Activated naive CD4-positive, alpha-beta T cell (primary cell): ENCODE measurements at places on chromosomes 12 and 14.

GRCh38 chr12:71703206-71703605 lies 17.3 kb downstream of the TMEM19 start:
- DNase-seq, result no peak

DNA sequence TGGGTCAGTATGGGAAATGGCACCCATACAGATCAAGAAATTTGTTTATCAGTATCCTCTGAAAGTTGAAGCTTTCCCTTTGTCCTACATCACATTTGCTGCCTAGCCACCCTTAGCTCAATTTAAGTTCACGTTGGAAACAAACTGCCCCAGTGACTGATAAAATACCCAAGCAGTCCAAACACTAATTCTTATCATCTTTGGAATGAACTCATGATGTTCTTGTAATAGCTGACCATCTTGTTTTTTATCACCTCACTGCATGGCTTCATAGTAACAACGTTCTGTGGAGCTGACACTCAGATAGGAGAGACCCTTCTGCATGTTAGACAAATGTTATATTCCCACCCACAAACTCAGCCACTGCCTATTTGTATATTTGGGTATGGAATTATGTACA lies 93.4 kb downstream of the GPR135 start:
- DNase-seq, result no peak

- no peak for DNase-seq
Observed at GRCh38 chr14:75711105-75711795, 50.2 kb downstream of the TTLL5 start.

DNA sequence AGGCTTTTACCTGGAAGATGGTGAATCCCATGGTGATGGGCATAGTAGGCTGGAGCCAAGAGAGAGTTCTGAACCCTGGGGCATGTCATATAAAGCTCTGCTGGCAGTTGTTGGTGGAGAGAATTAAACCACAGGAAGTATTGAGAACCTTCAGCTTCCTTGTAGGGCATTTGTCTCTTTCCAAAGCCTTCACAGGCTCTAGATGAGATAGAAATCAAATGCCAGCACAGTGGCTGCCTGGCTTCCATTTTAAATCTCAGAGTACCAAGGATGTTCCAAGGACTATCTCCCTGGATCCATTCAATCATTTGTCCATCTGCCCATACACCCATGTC lies 369.6 kb downstream of the DPF3 start:
- no peak for DNase-seq

GRCh38 chr12:123363390-123363739 lies 1.3 kb downstream of the SBNO1 start:
- DNase-seq, result no peak
